ENCODE measurements at places on chromosomes 3 and 15.

- DNase-seq: no peak
These were observed 181.3 kb upstream of the WNT5A start for GRCh38 chr3:55668359-55668758.

DNA sequence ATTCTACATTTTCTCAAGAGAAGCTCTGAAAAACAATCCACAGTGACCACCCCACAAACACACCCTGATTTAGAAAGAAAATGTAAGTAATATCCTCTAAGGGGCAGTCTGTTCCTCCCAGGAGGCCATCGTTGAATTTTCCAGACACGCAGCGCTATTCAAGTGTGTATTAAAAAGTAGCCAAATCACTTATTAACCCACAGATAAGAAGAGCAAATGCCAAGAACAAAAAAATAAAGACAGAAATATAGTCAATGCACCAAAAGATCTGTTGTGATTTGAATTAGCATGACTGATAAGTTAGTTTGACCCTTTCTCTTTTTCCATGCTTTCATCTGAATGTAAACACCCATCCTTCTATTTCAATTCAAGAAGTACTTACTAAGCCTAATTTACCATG, 622.8 kb upstream of the ZNF385D start:
- no peak for DNase-seq

- no peak for DNase-seq
These were observed 640.4 kb upstream of the ARPP21 start for GRCh38 chr3:34998902-34999301.

GRCh38 chr3:171553086-171553485, 92.9 kb upstream of the TNIK start:
- DNase-seq: no peak

- DNase-seq: peak; percentile 27
These were observed 70.5 kb downstream of the KLHL25 start for GRCh38 chr15:85723960-85724945.

- no peak for DNase-seq
These were observed 17.5 kb upstream of the TBC1D5 start for GRCh38 chr3:17759901-17760300.

- no peak for DNase-seq
These were observed 30.5 kb upstream of the CLDN16 start for GRCh38 chr3:190357468-190357867.

DNA sequence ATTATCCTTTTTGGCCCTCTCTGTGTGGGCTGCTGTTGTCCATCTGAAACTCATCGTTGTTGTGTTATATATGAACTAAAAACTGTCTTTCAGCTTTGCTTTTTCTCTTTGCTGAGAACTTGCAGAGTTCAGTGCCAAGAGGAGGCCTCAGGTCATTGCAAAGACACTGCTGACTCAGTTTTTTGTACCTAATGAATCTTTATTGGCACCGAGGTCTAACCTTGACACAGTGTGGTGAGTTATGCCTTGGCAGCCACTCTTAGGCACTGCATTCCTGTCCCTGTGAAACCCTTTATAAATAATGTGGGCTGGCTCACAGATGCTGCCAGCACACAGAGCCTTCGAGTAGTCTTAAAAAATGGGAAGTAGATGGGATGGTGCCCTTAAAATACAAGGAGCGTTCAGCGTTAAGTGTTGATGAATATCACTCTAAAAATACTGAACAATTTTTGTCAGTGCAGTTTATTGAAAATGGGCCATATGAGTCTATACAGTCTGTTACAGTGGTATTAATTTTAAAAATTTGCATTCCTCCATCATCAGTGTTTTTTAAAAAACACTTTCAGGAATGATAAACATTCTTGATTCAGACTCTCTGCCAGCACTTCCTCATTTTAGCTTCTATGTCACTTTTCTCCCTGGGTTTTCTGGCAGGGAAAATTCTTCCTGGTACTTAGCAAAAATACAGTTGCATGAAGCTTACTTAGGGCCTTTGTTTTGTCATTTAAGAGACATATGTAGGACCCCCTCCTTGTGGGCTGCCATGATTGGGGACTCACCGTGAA, 234.1 kb downstream of the CACNA2D3 start:
- DNase-seq: no peak

Measured in CD4-positive, alpha-beta T cell treated with Interleukin-6 at 100 ng/mL for 8 hours (primary cell).